Neural progenitor cell (in vitro differentiated cells): ENCODE measurements at places on chromosomes 3 and 15. TPM values are rescaled to one million over a fixed set of nuclear protein-coding genes. Genes with fewer than 3 reads are reported as not detected.

The DPP8 gene
- 25.9 and 39.0 TPM in 2 replicates for total RNA-seq

The RTP1 gene
- 0.43 TPM in 1 of 2 replicates, not detected in the other for total RNA-seq

The PPP1R14D gene
- total RNA-seq = not detected in 2 replicates

DNA sequence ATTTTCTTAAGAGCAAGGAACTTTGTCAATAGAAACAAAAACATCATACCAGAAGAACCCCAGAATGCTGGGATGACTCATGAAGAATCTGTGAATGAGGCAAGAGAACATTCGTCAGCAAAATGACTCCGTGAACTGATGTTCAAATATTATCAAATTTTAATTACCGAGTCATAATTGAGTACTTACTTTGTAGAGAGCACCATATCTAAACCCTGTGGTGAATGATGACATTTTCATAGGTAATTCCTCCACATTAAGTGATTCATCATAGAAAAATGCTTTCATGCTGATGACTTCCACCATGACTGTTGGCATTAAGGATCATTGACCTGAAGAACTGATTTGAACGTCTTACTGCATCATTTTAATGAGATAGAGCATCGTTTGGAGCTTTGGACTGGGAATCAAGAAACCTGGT is 56.3 kb downstream of the PPARG start:
- no peaks in the 10 kb centered on the region for H3K27me3 ChIP-seq
- no peak for DNase-seq
- no peaks in the 10 kb centered on the region for H3K36me3 ChIP-seq
- H3K4me3 ChIP-seq = no peak overlapping the region
- no peaks in the 10 kb centered on the region for H3K4me1 ChIP-seq

The CHRFAM7A gene
- 0.46 and 1.3 TPM in 2 replicates for total RNA-seq

- H3K27me3 ChIP-seq = no peaks in the 10 kb centered on the region
- peaks cover 6% of the 10 kb centered on the region for H3K4me1 ChIP-seq
- no peak overlapping the region for H3K4me3 ChIP-seq
- no peak for DNase-seq
- no peaks in the 10 kb centered on the region for H3K36me3 ChIP-seq
- no peak overlapping the region for H3K27ac ChIP-seq
These were observed 74.4 kb downstream of the CD200 start for GRCh38 chr3:112407214-112407887.

DNA sequence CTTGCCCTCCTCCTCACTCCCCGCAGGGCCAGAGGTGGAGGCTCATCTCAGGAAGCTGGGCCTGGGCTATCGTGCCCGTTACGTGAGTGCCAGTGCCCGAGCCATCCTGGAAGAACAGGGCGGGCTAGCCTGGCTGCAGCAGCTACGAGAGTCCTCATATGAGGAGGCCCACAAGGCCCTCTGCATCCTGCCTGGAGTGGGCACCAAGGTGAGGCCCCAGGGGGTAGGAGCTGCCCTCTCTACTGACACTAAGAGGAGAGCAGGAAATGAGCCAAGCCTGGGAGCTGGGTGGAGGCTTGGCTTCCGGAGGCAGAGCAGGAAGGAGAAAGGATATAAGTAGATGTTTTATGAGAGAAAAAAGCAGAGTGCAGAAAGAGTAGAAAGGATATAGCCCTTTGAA is 4.9 kb downstream of the OGG1 start:
- no peak for DNase-seq
- H3K4me1 ChIP-seq = no peaks in the 10 kb centered on the region
- H3K27me3 ChIP-seq = no peaks in the 10 kb centered on the region
- H3K36me3 ChIP-seq = no peaks in the 10 kb centered on the region
- no peak overlapping the region for H3K4me3 ChIP-seq
- no peak overlapping the region for H3K27ac ChIP-seq

DNA sequence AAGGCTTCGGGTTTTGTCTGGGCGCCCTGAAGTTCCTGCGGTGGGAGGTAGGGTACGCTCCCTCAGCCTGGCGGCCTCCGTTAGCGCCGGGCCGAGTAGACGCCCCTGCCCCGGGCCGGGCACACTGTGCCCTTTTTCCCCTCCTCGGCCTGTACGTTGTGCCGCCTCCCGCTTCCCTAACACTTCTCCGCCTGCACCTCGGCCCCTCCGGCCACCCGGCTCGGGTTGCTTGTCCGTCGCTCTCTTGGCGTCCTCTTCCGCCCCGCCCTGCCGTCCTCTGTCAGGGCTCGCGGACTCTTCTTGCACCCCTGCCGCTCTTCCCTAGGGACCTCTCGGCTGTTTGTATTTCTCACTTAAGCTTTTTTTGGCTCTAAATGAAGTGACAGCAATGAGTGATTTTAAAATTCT is 384 bp downstream of the KNL1 start:
- H3K27me3 ChIP-seq = peaks cover 2% of the 10 kb centered on the region
- DNase-seq = peak; percentile 87
- H3K36me3 ChIP-seq = no peaks in the 10 kb centered on the region

DNA sequence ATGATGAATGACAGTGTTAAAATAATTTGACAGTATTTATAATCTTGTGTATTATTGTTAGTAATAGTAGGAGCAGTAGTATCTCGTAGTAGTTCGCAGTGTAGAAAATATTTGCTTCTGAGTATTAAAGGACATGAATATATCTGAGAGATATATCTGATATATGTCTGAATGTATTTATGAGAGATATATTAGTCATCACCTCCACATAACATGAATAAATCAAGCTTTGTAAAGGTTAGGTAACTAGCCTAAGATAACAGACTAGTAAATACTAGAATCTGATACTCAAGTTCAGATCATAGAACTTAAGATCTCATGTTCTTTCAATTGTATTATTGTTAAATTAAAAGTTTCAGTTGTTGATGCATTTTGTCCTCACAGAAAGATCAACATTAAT is 130.5 kb downstream of the UBE2E2 start:
- DNase-seq = no peak
- H3K27me3 ChIP-seq = no peaks in the 10 kb centered on the region
- no peak overlapping the region for H3K27ac ChIP-seq
- H3K36me3 ChIP-seq = no peaks in the 10 kb centered on the region
- H3K4me1 ChIP-seq = peaks cover 15% of the 10 kb centered on the region

The KNG1 gene
- total RNA-seq = not detected in 2 replicates

The ROBO2 gene
- total RNA-seq = 12.3 and 15.0 TPM in 2 replicates

The LRRK1 gene
- 0.43 TPM in 1 of 2 replicates, not detected in the other for total RNA-seq
